ENCODE measurements at places on chromosomes 1 and 21. TPM values are rescaled to one million over a fixed set of nuclear protein-coding genes. Genes with fewer than 3 reads are reported as not detected.

Gene POU3F1
- total RNA-seq: not detected

Gene OLIG2
- not detected for total RNA-seq

Gene OPTC
- not detected for total RNA-seq

Gene RXFP4
- not detected for total RNA-seq

Gene OR13G1
- total RNA-seq: not detected

Gene LRRC71
- total RNA-seq: not detected

Gene TNFRSF8
- total RNA-seq: 0.05 TPM

Gene HTR6
- not detected for total RNA-seq

Gene LENEP
- total RNA-seq: not detected

Gene TTC34
- total RNA-seq: 0.15 TPM

Gene LRRC53
- total RNA-seq: not detected
